ENCODE measurements at places on chromosomes 2 and 18.

GRCh38 chr2:162159446-162159845, 7.4 kb upstream of the GCG start:
- no peak for DNase-seq

GRCh38 chr2:25481381-25482300, 139.9 kb upstream of the DNMT3A start:
- no peak for DNase-seq

GRCh38 chr2:163723881-163724280, 11.9 kb downstream of the FIGN start:
- DNase-seq, result no peak

GRCh38 chr2:20989404-20989803, 54.5 kb downstream of the APOB start:
- DNase-seq, result no peak

DNA sequence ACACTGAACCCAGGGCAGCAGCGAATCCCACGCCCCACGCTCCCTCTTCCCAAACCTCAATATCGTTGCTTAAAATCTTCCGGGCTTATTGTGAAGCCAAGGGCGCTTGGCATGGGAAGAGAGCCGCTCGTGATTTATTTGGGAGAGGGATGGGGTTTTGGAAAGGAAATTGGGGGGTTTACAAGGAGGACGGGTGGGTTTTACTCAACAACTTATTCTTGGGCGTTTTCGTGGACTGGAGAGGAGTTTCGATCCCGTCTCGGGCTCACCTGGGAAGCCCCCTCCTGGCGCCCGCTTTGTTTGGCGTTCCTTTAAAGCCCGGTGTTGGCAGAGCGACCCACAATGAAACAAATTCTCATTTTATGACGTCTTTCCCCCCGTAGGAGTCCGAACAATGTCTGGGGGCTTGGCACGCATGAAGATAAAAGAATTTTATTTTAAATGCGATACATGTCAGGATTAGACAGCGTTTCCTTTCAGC, 135.3 kb downstream of the INSIG2 start:
- DNase-seq, result no peak

DNA sequence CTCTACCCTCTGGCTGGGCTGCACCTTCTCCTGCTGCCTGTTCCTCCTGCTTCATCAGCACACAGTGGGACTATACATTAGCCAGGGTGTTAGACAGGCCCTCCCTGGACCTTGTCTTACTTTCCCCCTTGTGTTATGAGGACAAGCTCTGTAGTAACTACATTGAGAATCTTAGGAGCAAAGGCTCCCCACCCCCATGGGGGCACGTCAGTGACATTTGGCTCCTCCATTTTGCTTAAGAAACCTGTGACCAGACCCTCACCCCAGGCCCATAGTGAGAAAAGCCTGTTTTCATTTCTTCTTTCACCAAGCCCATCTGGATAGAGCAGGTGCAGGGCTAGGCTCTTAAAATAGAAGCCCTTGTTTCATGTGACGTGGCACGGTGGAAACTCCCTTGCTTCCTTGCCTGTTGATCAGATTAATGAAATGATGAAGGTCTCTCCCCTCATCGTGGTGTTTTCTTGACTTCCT, 146.7 kb downstream of the RPIA start:
- DNase-seq, result no peak

- no peak for DNase-seq
Observed at GRCh38 chr2:37156071-37156856, 516 bp downstream of the EIF2AK2 start.

DNA sequence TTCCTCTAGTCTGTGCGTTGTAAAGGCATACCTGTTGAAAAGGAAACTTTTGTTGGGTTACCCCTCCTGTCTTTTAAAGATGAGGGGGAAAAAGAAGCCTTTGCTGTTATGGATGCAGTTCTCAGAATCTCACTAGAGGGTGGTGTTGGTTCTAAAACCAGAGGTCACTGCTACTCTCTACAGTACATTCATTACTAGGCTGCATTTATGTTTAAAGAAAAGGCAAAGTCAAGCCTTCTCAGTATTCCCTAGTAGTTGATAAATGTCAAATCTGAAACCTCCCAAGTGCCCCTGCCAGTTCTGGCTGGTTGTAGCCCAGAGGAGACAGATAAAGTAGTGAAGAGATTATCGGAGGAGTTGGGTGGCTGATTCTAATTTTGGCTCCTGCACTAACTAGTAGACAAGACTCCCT, 1.4 kb upstream of the PLCL1 start:
- DNase-seq, result peak; percentile 40

DNA sequence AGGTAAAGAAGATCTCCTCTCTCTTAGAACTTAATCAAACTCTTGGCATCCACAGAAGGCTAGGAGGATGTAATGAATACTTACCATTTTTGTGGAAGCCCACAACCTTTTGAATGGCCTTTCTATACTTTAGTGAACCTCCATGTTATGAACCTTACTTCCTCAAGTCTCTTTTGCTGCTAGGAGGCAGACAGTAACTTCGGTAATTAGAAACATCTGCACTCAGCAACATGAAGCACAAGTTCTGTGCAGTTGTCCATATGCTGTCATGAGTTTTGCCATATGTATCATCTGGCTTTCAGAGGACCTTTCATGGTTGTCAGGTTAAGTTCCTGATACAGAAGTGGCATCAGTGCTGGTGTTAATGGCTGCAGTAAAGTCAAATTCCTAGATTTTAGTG, 50.4 kb downstream of the PDK1 start:
- no peak for DNase-seq

DNA sequence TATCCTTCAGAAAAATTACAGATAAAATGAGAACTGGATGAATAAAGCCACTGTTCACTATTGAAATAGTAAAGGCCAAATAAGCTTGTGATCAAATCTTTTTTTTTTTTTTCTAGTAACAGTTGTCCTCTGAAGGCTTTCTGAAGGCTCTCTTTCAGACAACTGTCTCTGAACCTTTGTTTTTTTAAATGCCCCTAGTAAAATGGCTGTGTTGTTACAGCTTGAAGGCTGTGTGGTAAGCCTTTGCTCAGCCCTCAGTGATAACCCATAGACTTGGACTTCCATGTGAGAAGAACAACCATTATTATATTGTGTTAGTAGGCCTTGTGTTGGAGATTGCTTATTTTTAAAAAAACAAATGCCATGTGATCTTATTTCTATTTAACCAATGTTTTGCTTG, 17.6 kb downstream of the FMNL2 start:
- DNase-seq, result no peak

DNA sequence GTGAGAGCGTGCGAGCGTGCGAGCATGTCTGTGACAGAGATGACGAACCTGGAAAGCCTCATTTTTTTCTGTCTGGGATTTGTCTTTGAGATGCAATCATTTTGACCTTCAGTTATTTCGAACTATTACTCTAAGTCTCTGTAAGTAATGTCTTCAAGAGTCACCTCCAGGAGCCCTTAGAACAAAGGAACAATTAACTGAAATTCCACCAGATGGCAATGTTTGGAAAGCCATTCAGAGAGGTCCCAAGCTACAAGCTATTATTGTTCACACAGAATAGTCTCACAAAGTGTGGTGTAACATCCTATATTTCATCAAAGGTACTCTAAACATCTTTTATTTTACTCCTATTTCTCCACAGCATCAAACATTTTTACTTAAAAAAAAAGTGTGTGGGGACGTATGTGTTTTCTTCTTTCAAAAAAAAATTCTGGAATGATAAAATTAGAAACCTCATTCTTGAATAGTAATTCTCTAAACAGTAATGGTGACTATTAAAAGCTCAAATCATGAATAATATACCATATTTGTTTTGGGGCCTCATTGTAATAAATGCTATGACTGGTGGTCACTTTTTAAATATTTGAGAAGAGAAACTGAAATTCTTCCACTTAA, 35.1 kb upstream of the MAPRE2 start:
- peak; percentile 46 for DNase-seq

- no peak for DNase-seq
Observed at GRCh38 chr2:239259603-239260298, 141.1 kb downstream of the HDAC4 start.

DNA sequence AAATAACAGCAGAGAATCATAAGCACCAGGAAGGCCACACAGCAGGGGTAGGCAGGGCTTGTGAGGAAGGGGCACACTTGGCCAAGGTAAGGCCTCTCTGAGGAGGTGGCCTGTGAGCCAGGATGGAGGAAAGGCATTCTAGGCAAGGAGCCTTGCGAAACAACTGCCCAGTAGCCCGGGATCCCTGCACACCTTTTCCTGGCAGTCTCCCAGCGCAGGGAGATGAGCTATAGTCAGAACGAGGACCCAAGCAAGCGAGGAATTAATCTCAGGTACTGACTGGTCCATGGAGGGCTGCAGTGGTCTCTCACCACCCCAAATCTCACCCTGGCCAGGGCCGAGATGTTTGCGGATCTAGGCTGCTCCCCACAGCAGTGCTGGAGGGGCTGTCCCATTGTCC, 64.9 kb upstream of the STPG4 start:
- no peak for DNase-seq

DNA sequence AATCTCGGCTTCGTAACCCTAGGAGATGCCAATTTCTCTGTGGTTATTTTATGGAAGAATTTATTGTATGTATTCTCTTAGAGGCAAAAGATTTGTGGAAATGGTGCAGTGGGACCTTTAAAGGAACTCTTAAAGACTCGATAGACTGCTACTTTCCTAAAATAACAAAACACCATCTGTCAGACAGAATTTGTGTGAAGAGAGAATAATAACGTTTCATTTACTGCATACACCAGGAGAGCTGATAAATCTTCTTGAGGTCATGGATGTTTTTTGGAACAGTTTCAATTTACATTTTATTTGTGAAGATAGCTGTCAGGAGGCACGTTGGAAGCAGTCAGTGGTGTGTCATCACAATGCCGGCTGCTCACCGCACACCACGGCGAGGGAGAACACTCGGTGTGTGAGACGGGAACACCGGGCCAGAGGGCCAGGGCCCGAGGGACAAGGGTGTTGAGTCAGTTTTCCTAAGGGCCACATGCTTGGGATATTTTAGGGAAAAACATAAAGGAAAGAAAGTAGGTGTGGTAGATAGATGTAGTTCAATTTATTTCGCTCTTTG, 1681.0 kb upstream of the DDX18 start:
- DNase-seq, result no peak

DNA sequence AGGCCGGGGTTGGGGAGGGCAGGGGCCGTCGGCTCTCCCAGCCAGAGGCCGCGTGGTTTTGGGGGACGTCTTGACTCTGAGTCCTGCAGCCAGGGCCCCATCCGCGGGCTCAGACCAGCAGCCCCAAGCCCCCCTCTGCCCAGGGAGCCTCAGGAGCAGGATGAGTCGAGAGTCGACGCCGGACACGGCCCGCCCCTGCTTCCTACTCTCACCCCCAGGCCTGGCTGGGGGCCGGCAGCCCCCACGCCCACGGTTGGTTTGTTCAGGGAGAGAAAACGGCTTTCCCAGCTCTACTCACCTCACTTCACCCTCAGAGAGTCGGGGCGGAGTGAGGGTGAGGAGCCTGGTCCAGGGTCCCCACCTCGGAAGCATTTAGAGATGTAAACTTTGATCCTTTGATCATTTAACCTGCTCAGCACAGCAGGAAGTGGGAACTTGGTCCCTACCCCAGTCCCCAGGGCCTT, 6.9 kb downstream of the SNORC start:
- DNase-seq, result no peak

DNA sequence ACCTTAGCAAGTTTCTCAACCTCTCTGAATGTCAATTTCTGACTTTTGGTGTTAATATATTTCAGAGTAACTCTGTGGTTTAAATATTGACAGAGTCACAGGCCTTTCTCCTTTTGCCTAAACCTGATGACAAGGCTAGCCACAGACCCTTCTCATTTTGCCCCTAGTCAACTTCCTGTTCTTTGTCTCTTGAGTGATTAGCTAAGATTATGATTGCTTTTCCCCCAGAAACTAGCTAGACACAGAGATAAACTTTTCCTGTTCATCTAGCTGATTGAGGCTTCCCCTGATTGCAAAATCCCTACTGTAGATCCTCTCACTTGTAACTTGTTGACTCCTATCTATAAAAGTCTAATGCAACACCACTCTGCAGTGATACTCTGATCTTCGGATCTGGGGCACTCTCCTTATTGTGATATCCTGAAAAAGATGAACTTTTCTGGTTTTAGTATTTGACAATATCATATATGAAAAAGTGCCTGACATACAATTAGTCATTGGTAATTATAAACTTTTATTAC, 241.4 kb downstream of the ZNF385B start:
- no peak for DNase-seq

DNA sequence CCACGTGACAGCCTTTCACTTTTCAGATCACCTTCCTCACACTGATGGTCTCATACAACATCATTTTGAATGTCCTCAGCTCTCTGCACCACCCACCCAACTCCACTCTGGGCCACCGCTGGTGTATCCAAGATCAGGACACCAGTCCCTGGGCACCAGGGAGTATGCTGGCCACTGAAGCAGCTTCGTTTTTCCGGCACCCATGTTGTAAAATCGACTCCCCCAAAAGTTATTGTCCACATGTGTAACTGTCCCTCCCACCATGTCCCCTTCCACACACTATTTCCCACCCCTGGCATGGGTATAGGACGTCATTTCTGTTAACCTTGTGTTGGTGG, 96.4 kb downstream of the TGOLN2 start:
- no peak for DNase-seq

DNA sequence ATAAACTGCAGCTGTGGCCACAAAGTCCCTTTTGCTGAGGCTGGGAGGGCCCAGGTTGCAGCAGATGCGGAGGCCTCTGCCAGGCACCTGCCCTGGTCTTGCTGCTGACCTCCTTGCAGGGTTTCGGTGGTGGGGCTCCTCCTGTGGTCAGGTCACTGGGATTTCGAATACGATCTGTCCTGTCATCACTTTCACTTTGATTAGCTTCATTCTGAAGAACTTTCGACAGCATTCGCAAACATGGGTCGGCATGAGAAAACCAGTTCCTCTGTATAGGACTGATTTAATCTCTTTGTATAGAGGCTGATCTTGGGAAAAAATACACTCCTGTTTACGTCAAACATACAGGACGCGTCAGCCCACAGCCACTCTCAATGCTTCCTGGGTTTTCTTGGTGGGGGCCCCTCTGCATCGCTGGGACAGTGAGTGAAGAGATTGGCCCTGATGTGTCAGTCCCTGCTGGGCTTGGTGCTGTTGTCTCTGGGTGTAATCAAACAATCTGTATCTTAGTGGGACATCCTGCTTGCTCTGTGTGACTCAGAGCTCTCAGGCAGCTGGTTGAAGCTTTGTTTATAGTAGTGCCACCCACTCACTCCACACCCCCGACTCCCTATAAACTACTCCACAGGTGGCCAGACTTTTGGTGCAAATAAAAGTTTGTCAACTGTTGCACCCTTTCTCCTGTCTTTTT, 209.4 kb upstream of the CXCR4 start:
- DNase-seq, result no peak

GRCh38 chr18:78323453-78324197, 656.0 kb upstream of the SALL3 start:
- no peak for DNase-seq

DNA sequence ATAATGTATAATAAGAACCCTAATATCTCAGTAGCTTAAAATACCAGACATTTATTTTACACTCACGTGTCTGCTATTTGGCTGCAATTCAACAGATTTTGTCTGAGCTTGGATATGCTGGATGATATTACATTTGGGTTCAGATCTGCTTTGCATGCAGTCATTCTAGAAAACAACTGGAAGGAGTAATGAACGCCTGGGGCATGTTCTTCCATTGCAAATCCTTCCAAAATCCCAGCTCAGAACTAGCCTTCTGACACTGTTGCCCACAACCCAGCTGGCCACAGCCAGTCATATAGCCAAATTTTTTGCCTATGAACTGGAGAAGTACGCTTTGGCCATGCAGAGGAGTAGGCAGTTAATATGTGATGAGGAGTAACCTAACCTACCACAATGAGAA, 597.8 kb upstream of the VRK2 start:
- DNase-seq, result no peak

- no peak for DNase-seq
Observed at GRCh38 chr2:10158681-10159080, 36.1 kb downstream of the RRM2 start.

- DNase-seq, result no peak
Observed at GRCh38 chr2:146119586-146119985, 1599.7 kb upstream of the ZEB2 start.
